ENCODE measurements at places on chromosomes 5 and 9.

DNA sequence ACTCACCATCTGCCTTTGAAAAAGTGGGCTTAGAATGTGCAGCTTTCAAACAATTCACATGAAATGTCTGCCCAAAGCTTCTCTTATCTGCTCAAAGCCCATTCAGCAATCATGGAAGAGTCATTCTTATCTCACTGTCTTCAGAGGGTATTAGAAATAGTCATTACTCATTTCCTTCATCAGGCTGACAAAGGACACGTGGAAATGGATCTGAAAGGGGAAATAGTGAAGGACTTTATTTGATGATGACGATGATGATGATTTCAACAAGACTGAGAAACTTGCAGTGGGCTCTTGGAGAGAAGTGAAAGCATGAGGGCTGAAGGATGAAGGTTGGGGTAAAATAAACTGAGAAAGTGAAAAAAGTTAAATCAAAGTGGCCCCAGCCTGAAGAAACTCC lies 194.3 kb downstream of the SMARCA2 start:
- no peak for DNase-seq

- no peak for DNase-seq
These were observed 249.9 kb downstream of the CDK5RAP2 start for GRCh38 chr9:120330031-120330430.

DNA sequence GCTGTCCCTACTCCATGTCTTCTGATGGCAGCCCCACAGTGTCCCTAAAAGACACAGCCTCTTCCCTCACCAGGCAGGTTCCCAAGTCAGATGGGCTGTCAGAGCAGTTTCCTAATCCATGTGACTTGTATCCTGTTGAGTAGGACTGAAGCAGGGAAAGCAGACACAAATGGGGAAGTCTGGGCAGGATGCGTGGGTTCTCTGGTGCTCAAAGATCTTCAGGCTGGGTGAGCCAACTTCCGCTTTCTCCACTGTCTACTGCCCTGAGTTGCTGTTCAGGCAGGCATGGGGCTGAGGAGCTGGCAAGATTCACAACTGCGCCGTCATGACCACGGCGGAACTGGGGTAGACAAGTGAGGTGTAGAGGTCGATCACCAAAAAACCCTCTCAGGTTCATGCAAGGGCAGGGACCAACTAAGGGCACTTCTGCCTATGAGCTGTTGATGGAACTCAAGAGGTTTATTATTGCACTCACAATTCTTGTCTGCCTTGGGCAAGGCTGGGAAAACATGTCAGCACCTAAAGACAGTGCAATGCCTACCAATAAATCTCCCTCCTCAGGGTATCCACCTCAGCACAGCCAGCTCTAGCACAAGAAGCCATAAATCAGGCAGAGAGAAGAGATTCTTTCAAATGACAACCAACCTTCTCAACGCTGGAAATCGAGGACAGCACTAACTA lies 83.4 kb downstream of the RAPGEF1 start:
- no peak for DNase-seq

GRCh38 chr9:87499424-87500017 lies 1.9 kb downstream of the DAPK1 start:
- peak; percentile 22 for DNase-seq

DNA sequence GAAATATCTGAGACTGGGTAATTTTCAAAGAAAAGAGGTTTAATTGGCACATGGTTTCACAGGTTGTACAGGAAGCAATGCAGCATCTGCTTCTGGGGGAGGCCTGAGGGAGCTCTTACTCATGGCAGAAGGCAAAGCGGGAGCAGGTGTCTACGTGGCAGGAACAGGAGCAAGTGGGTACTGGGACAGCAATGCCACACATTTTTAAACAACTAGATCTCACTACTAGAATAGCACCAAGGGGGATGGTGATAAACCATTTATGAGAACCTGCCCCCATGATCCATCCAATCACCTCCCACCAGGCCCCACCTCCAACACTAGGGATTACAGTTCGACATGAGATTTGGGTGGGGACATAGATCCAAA lies 47.6 kb upstream of the HOMER1 start:
- no peak for DNase-seq

GRCh38 chr5:139131062-139131461 lies 67.1 kb downstream of the SIL1 start:
- DNase-seq = no peak

DNA sequence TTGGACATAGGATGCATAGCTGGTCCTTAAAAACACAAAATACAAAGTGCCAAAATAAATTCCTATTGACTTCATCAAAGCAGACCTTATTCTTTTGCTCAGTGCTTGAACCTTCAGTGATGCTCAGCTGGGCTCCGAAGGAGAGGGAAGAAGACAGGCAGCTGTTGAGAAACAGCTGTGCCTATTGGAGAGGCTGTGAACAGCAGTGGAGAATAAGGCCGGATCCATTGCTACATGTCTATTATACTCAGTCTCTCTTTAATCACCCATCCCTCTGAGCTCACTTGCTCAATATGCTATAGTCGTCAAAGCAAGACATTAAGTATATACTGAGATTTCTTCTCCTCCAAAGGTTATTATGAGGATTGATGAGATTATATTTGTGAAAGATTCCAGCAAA lies 174.4 kb downstream of the CHSY3 start:
- peak; percentile 3 for DNase-seq

DNA sequence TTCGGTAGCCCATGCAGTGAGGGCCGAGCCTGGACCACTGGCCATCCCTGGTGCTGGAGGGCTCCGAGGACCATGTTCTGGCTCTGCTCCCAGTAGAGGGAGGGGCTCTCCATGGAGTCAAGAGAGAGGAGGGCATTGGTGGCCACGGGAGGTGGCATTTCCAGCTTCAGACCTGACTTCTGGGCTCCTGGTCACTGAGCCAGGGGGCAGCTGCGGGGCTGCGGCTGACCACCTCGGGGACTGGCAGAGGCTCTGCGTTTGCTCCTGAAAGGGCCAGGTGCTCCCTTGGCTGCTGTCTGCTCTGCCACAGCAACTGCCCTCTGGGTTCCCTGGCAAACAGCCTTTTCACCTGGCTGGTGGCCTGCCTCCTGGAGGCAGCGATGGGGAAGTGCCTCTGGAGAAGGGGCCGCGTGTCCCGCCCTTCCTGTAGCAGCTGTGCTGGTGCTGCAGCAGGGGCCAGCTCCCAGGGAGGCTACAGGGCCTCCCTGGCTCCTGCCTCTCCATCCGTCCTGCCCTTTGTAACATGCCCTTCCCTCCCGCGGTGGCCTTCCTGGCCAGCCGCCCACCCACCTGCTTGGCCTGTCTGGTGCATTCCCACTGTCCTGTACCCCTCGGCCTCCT lies 144.6 kb downstream of the CACNA1B start:
- no peak for DNase-seq

- peak; percentile 32 for DNase-seq
These were observed 105.5 kb upstream of the PITX1 start for GRCh38 chr5:135139381-135140134.

- DNase-seq = no peak
These were observed 89.2 kb upstream of the GAS1 start for GRCh38 chr9:87036506-87036905.

GRCh38 chr5:7220156-7220555 lies 175.8 kb upstream of the ADCY2 start:
- DNase-seq = no peak

- DNase-seq = no peak
These were observed 334.0 kb downstream of the PSAT1 start for GRCh38 chr9:78630966-78631365.

DNA sequence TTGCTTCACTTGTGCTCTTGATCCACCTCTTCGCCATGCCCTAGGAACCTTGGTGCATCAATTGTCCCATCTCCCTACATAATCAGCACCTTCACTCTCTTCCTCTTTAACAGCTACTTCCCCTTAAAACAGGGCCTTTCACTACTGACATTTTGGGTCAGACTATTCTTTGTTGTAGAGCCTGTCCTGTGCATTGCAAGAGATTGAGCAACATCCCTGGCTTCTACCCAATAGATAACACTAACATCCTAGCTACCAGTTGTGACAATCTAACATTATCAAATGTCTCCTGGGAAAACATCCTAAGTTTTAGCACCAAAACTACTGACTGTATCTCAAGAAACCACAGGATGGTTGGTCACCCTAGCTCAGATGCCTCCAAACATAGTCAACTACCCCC lies 854.3 kb upstream of the DMAC1 start:
- no peak for DNase-seq

GRCh38 chr9:126932871-126933321 lies 18.3 kb downstream of the RALGPS1 start:
- DNase-seq = no peak

DNA sequence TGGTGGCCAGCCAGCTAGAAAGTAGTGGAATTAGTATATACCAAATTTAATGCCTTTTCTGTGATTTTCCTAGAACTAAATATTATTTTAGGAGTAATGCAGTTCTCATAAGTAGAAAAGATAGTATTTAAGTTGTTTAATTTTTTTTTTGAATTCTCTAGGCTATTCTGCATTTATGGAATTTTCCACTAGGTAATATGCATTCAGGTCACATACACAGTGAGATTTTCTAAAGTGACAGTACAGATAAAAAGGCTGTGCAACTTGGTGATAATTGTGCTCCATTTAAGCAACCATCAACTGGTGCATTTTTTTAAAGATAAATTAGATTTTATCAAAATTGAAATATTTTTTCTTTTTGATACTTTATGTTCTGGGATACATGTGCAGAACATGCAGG lies 111.5 kb downstream of the SCAMP1 start:
- DNase-seq = no peak

DNA sequence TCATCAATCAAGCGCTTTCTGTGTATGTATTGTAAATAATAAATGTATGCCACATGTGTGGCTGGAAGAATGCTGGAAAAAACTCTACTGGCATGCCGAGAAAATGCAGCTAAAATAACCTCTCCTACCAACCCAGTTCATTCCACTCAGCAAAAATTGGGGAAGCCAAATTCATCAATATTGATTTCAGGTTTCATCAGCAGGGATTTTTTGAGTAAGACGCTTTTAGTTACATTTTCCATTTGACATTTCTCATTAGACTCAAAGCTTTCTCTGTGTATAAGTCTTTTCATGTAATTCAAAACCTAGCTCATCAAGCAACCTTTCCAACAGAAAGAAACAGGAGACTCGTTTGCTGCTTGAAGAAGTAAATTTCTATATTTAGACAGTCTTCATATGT lies 338.1 kb downstream of the DMRT2 start:
- no peak for DNase-seq

GRCh38 chr5:171340491-171340890 lies 31.4 kb downstream of the TLX3 start:
- DNase-seq = no peak

- DNase-seq = no peak
These were observed 5.8 kb downstream of the ERGIC1 start for GRCh38 chr5:172839669-172840431.

GRCh38 chr9:96135753-96136290 lies 166.2 kb downstream of the HSD17B3 start:
- no peak for DNase-seq

Measured in SJCRH30 (cell line).